ENCODE measurements at places on chromosomes 4 and X.
A peak's percentile ranks its signal among the peaks of the same experiment; 100 is the strongest.

- DNase-seq = no peak
These were observed 520.3 kb downstream of the ARAP2 start for GRCh38 chr4:35723973-35724372.

DNA sequence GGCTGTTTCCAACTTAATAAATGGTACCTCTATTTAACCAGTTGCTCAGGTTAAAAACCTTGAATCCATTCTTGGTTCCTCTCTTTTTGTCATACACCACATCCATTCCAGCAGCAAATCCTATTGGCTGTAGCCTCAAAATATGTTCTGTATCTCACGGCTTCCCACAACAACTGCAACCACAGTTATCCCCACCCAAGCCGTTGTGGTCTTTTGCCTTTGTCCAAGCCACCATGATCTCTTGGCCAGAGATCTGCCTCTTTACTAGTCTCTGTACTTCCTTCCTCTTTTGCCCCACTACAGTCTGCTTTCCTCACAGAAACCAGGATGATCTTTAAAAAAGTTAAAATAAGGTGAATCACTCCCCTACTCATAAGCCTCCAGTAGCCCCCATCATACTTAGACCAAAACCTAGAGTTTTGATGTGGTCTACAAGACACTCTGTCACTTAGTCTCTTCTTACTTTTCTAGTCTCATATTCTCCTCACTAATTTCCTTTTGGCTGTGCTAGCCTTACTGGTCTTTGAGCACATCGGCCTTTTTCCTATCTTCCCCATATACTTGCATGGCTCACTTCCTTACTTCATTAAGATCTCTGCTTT, 10.3 kb downstream of the MAOA start:
- DNase-seq = no peak

DNA sequence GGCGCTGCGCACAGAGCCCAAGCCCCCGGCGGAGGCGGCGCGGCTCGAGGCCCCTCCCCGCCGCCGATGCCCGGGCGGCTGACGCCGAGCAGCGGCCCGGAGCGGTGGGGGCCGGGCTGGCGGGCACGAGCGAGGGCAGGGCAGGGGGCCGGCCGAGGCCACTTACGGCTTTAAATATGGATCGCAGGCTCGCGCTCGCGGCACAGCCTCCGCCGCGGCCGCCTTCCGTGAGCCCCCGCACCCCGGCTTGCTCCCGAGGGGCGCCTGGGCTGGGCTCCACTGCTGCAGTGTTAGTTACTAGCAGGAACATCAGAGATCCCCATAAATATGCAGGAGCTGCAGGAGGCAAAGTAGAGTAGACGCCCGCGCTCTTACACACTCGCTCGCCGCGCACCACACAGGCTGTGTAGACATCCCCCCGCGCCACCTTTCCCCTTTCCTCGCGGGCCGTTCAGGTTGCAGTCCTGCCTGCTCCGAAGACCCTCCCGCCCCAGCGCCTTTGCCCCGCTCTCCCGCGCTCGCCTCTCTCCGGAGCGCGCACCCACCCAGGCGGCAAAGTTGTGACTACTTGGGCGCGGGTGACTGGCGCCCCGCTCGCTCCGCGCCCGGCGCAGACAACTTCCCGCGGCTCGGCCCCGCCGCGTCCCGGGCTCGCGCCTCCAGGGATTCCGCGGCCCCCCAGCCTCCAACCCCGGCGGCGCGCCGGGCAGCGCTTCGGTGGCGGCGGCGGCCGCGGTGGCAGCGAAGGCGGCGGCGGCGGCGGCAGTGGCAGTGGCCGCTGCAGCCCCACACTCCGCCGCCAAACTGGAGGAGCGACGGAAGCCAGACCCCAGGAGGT, 152.0 kb upstream of the SLC4A4 start:
- peak; percentile 23 for DNase-seq

DNA sequence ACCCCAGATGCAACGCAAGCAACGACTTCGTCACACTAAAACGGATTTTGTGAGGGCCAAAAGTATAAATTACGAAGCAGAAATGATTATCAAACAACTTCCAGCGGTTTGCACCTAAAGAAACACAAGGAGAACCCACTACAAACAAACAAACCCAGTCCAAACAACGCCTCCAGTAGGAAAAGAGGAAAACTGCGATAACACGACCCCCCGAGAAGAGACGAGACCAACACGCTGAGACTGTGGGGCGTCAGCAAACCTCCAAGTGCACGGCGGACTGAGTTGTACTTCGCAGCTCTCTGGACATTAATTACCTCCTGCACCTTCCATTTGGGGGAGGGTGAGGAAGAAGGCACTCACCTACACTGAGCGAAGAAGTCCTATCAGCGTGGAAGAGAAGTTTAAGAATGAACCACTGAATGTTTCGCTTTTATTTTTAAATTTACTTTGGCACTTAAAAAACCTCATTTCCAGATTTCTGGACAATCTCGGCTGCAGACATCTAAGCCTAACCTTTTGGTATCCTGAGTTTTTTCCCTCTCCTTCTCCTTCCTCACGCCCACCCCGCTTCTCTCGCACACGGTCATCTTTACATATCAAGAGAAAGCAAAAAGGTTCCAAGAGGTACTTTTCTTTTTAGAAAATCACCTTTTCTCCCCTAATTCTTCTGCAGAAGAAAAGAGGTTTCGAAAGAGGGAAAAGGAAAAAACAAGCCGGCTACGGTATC, at the start of gene MAB21L2:
Gene MAB21L2, plus strand, starts transcription at position 6 of the 727 bp plus-strand sequence. CDS start 879 bp downstream, outside the sequence.
- DNase-seq = no peak

GRCh38 chr4:158255727-158256324, 45.5 kb downstream of the TMEM144 start:
- DNase-seq = no peak

GRCh38 chrX:10534611-10535010, 85.8 kb downstream of the MID1 start:
- DNase-seq = no peak

- no peak for DNase-seq
These were observed 3.7 kb downstream of the KLB start for GRCh38 chr4:39410415-39410814.

- no peak for DNase-seq
These were observed 13.3 kb downstream of the APLN start for GRCh38 chrX:129641469-129641868.

DNA sequence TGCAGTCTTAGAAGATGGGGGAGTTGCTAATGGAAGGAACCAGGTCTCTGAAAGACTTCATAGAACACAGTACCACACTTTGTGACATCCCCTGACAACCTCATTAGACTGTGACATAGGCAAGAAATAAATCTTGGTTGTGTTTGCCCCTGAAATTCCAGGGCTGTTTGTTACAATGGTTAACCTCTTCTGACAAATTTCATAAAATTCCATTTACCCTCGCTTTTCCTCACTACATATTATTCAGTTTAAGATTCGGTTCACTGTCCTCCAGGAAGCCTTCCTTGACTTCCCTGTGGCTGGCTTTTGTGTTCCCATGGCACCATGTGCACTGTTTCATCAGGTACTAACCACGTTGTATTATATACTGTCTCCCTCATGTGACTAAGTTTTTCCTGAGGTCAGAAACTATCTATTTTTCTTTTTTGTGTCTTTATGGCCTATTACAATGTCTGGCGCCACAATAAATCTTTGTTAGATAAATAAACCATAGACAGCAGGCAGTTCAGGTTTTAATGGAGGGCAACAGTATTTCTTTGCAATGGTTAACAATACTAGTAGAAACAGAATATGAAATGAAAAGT, 54.2 kb downstream of the ATXN3L start:
- no peak for DNase-seq

DNA sequence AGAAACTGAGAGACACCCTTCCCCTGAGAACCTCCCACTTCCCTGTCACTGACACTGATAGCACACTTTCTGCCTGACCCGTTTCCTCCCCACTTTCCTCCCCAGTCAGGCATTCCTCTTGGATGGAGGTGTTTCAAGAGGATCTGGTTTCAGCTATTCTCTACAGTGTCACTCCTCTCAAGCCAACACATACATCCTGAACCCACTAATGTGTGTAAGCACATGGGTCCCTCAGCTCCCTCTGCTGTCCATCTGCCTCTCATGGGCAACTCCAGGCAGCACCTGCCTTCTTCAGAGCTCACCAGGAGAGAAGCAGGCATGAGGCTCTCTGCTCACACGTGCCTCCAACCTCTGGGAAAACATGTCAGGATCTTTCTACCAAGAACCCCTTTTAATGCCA, 207.6 kb downstream of the NAF1 start:
- no peak for DNase-seq

- DNase-seq = no peak
These were observed 153.0 kb upstream of the TENM3 start for GRCh38 chr4:182090186-182090585.

DNA sequence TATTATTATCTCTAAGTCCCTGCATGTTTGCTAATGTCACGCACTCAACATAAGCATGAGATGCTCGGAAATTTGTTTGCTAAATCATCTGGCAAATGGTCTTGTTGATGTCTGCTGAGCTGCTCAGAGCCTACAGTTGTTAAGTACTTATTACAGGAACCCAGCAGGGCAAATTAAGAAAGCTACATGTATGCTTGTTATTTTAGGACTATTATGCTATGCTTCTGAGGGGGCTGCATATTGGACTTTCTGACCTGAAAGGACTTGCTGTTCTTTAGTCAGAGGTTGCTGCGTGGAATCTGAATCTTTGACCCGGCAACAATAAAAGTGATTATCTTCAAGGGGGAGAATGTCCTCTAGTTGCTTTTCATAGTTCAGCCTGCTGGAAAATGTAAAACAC, 36.3 kb upstream of the TENM3 start:
- no peak for DNase-seq

- DNase-seq = no peak
These were observed 504.9 kb downstream of the C4orf33 start for GRCh38 chr4:129600898-129601297.

DNA sequence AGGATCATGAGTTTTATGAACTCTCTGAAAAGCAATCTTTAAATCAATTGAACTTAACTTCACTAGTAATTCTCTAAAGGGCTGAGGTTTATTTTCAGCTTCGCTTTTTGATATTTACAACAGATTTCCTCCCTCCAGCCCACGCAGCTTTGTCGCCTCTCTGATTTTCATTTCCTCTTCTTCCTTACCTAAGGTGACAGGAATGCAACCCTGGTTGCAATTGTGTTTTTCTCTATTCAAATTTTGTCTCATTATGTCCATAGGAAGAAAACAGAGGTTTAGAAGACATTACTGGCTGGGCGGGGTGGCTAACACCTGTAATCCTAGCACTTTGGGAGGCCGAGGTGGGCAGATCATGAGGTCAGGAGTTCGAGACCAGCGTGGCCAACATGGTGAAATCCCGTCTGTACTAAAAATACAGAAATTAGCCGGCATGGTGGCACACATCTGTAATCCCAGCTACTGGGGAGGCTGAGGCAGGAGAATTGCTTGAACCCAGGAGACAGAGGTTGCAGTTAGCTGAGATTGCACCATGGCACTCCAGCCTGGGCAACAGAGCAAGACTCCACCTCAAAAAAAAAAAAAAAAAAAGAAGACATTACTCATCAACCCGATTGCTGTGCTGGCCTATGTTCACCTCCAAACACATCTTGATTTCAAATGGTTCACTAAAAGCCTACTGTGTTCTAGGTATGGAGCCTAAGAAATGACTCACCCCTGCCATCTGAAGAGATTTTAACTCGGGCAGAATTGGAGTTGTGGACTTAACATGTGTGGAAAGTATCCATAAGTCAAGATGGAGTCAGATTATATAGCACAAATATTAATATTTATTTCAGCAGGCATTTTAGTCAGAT, 36.8 kb downstream of the VSIG4 start:
- no peak for DNase-seq

DNA sequence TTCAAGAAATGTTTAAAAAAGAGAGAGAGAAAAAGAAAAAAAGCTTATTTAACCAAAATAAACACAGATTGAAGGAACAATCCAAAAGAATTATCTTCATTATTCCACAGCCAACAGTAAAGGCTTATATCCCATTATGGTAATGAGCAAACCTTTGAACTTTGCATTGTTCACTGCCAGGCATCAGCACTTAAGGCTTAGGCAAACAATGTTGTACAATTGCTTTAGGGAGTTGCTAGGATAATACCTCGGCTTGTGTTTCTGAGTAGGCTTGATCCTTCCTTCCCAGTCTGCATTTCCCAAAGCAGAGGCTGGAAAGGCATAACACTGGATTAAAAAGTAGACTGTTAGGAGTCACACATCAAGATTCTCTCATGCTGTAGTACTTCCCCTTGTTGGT, 352.7 kb upstream of the IGFBP7 start:
- no peak for DNase-seq

DNA sequence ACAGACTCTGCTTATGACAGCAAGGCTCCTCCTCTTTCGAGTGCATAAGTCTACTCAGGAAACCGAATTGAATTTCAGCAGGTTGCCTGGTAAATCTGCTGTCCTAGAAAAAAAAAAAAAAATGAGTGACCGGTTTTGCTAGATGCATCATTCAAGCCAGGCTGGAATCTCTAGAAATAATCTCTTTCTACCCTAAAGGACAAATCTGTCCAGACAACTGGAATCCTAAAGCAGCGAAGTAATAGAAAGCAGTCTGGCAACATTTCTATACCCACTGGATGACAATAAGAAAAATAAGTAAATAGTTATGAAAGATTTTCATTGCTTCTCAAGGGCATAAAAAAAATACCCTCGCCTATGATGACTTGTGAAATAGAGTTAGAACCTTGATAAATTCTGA, 703.5 kb downstream of the RPA4 start:
- no peak for DNase-seq

- DNase-seq = no peak
These were observed 3.8 kb upstream of the AMMECR1 start for GRCh38 chrX:110321670-110322069.

GRCh38 chr4:114905017-114905416, 208.4 kb downstream of the NDST4 start:
- no peak for DNase-seq

- no peak for DNase-seq
These were observed 42.2 kb downstream of the AKAP4 start for GRCh38 chrX:50158593-50158992.

- DNase-seq = peak; percentile 20
These were observed 814 bp upstream of the MMAA start for GRCh38 chr4:145618210-145618931.

DNA sequence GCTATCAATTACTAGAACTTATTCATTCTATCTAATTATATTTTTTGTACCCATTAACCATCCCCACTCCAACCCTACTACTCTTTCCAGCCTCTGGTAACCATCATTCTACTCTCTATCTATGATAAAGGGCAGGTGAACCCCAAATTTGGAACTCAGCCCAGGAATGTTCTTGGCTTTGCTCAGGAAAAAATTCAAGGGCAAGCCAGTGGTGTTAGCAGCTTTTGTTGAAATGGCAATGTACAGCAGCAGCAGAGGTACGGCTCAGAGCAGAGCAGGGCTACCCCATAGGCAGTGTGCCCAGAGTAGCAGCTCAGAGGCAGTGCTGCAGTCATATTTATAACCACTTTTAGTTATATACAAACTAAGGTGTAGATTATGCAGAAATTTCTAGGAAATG, 138.2 kb downstream of the RNF150 start:
- DNase-seq = no peak

DNA sequence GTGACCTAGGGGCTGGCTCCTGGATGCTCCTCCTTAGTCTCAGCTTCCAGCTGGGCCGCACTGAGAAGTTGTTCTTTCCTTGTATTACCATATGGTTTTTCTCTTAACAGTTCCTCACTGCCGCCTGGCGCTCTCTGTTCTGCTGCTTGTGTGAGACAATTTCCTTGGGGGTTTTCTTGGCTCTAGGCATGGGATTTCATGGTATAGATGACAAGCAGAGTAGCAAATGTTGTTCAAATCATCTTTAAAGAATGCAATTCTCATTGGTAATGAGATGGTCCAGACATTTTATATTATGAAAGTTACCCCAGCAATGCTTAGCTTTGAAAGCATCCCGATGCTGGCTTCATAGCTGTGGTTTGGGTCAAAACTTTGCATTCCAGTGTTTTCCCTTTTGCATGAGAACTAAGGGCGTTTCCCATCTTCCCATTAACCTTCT, 37.6 kb downstream of the SEPTIN11 start:
- DNase-seq = no peak
